ENCODE measurements at places on chromosomes 2 and 18. TPM values are rescaled to one million over a fixed set of nuclear protein-coding genes. Genes with fewer than 3 reads are reported as not detected.

ST8SIA3 gene
- not detected for total RNA-seq

RESP18 gene
- not detected for total RNA-seq

ARPC2 gene
- 231 TPM for total RNA-seq

MLPH gene
- total RNA-seq: 81.6 TPM

STK16 gene
- total RNA-seq: 20.9 TPM

MAP3K19 gene
- total RNA-seq: not detected

HRH4 gene
- total RNA-seq: 0.12 TPM

GALR1 gene
- not detected for total RNA-seq

ALKAL2 gene
- total RNA-seq: not detected

CIB4 gene
- not detected for total RNA-seq

IL1A gene
- total RNA-seq: 22.1 TPM

SIX2 gene
- 0.15 TPM for total RNA-seq

IKZF2 gene
- 1.8 TPM for total RNA-seq

SLC16A14 gene
- 28.4 TPM for total RNA-seq

SCN2A gene
- total RNA-seq: not detected

TUBA3D gene
- total RNA-seq: not detected

TRAK2 gene
- total RNA-seq: 62.5 TPM

DSG4 gene
- not detected for total RNA-seq

SULT1C4 gene
- not detected for total RNA-seq

CIDEA gene
- total RNA-seq: not detected

TMEM247 gene
- not detected for total RNA-seq

AQP12A gene
- total RNA-seq: not detected

NTSR2 gene
- not detected for total RNA-seq

NCKAP5 gene
- total RNA-seq: 10.0 TPM

REG1B gene
- total RNA-seq: not detected

CCL20 gene
- 10.8 TPM for total RNA-seq

DNAH6 gene
- 0.06 TPM for total RNA-seq

UGT1A10 gene
- total RNA-seq: not detected
